ENCODE measurements at places on chromosomes 5 and 9. TPM values are rescaled to one million over a fixed set of nuclear protein-coding genes. Genes with fewer than 3 reads are reported as not detected.
A peak's percentile ranks its signal among the peaks of the same experiment; 100 is the strongest.

DNA sequence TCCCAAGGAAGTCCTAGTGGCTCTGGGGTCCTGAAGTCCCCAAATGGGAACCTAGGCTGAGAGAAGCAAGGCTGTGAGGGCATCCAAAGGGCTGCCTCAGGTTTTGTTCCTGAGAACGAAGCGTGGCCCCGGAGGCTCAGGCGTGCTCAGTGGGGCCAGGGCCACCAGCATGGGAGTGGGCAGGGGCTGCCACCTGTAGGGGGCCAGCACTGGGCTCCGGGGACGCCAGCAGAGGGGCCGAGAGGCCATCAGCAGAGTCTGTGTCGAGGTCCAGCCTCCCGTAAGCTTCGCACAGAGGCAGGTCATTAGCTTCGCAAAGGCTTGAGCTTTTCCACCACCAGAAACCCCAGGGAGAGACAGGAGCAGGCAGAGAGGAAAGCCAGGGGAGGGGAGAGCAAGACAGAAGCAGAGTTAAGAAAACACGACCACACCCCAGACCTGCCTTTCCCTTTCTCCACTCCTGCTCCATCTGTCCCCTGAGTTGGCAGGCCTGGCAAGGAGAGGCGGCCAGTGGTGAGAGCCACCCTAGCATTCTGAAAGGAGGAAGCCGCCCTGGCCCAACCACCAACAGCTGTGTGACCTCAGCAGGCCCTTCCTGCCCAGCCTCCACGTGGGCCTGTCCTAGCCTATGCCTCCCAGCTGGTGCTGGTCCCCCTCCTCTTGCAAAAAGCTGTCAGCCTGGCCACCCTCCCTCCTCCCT lies 5.5 kb upstream of the SURF6 start:
- no peak for DNase-seq

- DNase-seq = no peak
These were observed 70.9 kb downstream of the KCNT1 start for GRCh38 chr9:135772702-135773493.

GRCh38 chr9:23451802-23452418 lies 374.1 kb downstream of the ELAVL2 start:
- no peak for DNase-seq

- no peak for DNase-seq
These were observed 85.9 kb downstream of the GOLPH3 start for GRCh38 chr5:32088214-32088613.

DNA sequence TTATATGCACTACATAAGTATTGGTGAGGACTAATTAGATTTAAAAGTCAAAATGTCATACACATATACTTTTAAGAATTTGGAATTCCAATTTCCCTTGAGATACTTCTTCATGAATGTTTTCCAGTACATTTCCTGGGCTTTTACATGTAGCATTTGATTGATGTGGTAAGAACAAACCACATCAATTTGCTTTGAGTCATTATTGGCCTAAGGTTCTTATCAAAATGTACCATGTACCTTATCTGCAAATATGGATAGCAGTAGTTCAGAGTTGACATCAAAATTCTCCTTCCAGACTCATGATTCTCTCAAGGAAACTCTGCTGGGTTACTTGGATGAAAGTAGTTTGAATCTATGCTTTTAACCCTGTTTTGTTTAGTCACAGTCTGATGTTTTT lies 2.5 kb downstream of the CAST start:
- DNase-seq = no peak

- DNase-seq = peak; percentile 89
These were observed 34.3 kb upstream of the MACIR start for GRCh38 chr5:103224118-103224893.

GRCh38 chr5:179257176-179257682 lies 88.0 kb downstream of the ADAMTS2 start:
- no peak for DNase-seq

SIL1 gene
- 58.1 TPM for total RNA-seq

DNA sequence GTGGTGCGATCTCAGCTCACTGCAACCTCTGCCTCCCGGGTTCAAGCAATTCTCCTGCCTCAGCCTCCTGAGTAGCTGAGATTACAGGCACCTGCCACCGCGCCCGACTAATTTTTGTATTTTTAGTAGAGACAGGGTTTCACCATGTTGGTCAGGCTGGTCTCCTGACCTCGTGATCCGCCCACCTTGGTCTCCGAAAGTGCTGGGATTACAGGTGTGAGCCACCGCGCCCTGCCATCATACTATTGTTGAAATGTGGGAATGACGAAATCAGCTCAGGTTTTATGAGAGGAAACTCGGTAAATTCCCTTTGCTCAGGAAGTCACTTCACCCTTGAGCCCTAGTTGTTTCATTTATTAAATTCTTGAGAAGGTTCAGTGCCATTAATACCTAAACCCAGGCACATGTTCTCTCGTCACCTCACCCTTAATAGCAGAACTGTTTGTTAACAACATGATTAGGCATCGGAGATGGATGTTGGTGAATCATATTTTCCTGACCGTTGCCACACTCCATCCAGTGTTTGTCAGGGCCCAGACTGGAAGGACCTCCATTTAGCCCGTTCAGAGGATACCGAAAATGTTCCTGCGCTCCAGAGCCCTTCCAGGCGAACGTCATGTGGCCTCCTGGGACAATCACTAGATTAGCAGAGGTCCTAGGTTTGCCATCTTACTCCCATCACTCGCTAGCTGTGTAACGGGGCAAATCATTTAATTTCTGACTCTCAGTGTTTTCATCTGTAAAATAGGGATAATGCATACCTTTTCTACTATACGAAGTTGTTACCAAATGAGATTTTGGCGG lies 20.0 kb upstream of the CREBRF start:
- DNase-seq = no peak

- DNase-seq = no peak
These were observed 204.5 kb downstream of the MCTP1 start for GRCh38 chr5:95080441-95080840.

- no peak for DNase-seq
These were observed 367.4 kb downstream of the EFNA5 start for GRCh38 chr5:107303171-107303968.

CDO1 gene
- 0.74 TPM for total RNA-seq

GRCh38 chr5:94776167-94776566 lies 157.7 kb downstream of the SLF1 start:
- no peak for DNase-seq

Data from H4 (cell line).